ENCODE measurements at places on chromosomes 13 and 19.

- no peak for DNase-seq
Measured at GRCh38 chr13:46121033-46121432, 16.2 kb upstream of the CPB2 start.

DNA sequence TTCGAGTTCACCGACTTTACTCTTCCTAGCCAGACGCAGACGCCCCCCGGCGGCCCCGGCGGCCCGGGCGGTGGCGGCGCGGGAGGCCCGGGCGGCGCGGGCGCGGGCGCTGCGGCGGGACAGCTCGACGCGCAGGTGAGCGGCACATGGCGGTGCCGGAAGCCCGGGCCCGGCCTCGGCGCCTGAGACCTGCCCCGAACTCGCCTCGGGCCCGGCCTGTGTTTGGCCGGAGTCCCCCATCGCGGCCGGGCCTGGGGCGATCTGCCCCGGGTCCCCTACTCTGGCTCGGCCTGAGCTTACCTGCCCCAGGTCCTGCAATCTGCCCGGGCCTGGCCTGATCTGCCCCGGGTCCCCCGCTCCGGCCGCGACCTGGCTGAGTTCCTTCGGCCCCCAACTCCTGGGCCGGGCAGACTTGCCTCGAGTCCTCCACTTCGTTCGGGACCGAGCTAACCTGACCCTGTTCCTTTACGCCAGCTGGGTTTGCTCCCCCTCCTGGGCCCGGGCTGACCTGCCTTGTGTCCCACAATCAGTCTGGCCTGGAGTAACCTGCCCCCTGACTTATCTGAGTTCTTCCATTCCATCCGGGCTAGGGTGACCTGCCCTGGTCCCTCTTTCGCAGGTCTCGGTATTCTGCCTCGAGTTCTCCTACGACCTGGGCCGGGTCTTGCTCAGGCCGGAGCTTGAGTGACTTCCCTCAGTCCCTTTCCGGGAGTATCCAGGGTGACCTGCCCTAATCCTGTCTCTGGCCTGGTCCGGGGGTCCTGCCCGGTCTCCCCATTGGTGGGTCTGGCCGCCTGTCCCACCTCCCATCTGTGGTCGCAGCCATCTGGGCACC, 764 bp downstream of the UPF1 start:
- DNase-seq = no peak

GRCh38 chr13:28173793-28174192, 35.4 kb downstream of the PAN3 start:
- no peak for DNase-seq

- no peak for DNase-seq
Measured at GRCh38 chr13:111262281-111262680, 58.2 kb upstream of the TEX29 start.

DNA sequence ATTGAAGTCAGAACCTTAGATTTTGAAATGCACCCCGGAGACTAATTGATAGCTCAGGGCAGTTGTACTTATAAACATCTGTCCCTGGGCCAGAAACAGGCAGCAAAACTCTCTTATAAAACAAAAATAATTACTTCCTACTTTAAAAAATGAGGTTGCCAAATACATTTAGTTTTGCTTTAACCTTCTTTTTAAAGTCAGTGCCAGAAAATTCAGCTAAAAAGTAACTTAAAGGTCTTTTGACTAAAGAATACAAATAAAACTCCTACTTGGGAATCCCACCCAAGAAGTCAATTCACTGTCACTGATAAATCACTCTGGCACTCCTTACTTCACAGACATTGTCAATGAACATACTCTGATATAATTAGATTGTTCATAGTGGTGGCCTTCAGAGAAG, 60.7 kb downstream of the DOCK9 start:
- no peak for DNase-seq

DNA sequence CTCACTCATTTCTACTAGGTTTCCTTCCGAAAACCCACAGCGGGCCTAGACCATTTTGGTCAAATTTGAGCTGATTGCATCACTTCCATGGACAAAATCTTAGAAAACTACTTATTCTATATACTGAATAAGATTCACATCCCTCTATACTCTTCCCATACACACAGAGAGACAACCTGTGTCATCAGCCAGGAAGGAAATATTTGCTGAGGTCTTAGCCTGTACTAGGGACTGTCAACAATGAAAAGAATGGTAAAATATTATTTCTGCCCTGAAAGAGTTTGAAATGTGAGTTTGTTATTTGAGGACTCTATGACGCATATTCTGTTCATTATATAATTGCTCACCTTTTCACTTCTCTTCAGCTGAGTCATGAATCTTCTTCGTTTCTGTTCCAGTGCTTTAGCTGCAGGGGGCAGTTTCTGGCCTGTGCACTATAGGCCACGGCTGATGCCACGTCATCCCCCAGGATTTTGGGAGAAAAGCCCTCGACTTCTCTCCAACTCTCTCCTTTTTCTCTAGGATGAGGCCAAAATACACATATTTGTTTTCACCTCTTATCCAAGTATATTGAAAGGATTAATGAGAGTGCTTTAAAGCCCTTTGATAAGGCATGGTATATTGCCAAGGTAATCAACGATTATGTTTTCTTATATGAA, 47.7 kb downstream of the GSX1 start:
- DNase-seq = no peak

DNA sequence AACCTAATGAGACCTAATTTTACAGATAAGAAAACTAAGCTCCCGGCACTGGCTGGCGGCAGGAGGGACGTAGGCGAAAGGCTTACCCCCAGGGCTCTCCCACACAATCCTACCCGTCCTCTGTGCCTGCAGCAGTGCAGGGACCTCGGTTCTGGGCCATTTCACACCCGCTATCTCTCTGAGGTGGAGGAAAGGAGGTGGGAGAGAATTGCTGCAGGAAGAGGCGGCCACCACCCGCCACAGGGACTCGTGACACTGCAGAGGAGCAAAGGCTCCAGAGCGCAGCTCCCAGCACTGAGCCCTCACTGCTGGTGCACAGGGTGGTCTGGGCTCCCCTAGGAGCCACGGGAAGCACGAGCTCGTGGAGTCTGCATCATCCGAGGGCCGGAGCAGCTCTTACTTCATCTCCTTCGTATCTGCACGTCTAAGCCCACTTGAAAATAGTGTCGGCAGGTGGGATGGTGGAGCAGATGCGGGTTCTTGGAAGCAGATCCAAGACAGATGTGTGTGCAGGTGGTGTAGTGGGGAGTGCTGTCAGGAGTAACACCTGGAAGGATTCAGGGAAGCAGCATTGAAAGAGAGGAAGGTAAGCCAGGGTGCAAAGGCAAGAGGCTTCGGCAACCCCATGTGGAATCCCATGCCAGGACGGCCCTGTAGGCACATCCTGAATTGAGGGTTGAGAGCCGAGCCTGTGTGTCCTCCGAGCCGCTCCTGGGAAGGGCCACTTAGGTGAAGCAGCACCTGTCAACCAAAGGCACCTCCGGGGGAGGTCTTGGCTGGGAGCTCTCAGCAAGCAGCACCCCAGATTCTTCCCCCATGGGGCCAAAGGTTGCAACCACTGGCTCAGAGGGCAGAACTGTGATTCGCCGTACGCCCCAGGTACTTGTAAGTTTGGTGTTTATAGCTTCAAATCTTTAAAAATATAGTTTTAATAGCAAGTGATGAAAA, 115.8 kb upstream of the SPACA7 start:
- DNase-seq = no peak

GRCh38 chr13:40379794-40380578, 286.5 kb downstream of the FOXO1 start:
- no peak for DNase-seq

DNA sequence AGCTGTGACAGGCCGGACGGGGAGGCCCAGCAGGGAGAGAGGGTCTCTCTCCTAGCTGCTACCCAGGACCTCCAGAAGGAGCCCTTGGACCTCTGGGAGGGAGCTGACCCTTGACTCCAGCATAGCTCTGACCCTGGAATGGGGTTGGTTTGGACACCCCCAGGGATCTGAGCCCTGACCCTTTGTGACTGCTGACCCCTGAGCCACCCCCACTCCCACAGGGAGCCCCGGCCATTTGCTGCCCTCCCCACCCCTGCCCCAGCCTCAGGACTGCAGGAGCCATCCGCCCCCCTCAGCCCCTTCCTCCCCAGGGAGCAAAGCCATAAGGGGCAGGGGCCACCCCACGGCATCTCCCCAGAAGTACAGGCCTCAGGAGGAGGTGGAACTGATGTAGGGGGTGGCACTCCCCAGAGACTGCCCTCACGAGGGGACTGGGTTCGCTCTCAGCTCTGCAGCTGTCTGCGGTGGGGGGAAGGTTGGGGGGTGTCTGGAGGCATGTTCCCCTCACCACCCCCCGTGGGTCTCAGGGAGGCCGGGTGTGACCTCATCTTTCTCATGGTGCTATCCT, 7.0 kb downstream of the COX6B2 start:
- no peak for DNase-seq

DNA sequence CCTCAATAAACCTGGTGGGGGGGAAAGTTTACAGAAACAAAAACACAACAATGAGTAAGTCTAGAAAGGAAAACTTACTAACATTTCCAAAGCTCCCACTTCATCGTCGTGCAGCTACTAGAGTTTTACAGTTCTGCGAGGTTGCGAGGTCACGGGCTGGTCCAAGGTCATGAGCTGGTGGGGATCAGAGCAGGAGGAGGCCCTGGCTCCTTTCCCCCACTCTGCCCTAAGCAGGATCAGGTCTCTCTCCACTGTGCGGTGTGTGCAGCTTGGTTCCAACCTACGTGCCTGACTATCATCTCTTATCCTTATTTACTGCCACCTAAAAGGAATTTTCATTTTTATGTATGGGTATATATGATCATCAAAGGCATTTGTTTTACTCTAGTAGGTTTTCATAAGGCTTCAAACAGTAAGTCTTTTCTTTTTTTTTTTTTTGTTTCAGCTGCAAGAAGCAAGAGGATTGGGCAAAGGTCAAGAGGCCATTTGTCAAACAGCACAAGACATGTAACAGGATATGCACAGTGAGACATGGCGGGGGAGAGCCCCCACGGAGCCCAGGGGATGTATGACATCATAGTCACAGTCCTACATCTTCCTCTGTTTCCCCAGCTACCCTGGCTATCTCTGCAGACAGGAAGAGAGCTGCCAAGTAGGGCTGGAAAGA, 76.6 kb upstream of the POMP start:
- DNase-seq = no peak

DNA sequence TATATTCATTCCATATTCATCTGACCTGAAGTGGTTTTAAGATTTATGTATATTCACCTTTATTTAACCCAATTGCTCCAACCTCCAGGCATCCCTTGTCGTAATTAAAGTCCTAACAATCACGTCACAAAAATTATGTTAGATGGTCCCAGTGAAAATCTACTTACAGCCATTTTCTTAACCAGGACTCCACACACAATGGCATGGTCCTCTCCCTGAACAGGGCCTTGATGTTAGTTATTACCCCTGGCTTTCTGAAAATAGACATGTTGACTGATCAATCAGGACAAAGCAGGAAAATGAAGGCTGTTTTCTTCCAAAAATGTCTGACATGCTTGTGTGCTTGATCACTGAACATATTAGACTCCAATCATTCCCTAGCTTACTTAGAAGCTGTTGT, 542.7 kb upstream of the SLITRK5 start:
- no peak for DNase-seq

DNA sequence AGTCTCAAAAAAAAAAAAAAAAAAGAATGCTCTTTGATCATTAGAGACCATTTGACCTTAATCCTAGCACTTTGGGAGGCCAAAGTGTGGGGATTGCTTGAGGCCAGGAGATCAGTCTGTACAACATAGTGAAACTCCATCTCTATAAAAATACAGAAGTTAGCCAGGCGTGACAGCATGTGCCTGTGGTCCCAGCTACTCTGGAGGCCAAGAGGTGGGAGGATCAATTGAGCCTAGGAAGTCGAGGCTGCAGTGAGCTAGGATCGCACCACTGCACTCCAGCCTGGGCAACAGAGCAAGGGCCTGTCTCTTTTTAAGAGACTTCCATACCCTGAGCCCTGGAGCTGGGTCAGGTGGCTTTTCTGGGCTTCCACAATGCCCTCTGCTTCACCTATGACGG, 11.5 kb upstream of the COLGALT1 start:
- DNase-seq = no peak

DNA sequence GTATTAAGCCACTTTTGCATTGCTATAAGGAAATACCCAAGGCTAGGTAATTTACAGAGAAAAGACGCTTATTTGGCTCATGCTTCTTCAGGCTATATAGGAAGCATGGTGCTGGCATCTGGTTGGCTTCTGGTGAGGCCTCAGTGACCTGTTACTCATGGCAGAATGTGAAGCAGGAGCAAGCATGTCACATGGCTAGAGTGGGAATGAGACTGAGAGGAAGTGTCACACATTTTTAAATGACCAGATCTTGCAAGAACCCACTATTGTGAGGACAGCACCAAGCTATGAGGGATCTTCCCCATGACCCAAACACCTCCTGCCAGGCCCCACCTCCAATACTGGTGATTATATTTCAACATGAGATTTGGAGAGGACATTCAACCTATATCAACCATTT, 25.7 kb upstream of the IGFL4 start:
- no peak for DNase-seq

GRCh38 chr19:1181606-1182005, 7.5 kb upstream of the SBNO2 start:
- DNase-seq = no peak

- no peak for DNase-seq
Measured at GRCh38 chr13:98787173-98787572, 34.7 kb upstream of the SLC15A1 start.

GRCh38 chr13:101390461-101390860, 25.8 kb downstream of the NALCN start:
- no peak for DNase-seq

DNA sequence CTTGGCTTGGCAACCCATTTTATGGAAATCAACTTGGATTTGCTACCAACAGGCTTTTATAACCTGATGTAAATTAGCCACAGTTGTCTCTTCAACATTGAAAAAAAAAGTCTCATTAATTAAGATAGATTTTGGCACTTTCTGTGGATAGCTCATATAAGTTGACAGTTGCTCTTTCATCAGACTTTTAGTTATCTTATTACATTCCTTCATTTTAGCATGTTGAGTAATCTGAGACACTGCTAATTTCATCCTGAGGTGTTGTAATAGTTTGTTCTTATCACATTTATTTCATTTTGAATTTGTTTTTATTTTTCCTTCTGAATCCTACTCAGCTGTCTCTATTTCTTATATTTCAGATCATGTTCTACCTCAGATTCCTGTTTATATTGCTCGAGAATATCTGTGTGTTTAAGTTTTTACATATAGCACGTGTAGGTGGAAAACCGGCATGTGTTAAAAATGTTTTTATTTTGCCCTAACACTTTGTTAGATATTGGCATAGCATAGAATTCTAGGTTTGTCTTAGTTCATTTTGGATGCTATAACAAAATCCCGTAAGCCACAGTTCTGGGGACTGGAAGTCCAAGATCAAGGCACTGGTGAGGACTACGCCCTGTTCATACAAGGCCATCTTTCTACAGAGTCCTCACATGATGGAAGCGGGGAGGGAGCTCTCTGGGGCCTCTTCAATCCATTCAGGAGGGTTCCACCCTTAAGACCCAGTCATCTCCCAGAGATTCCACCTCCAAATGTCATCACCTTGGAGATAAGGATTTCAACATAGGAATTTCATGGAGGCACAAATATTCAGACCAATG, 239.4 kb downstream of the COL4A1 start:
- DNase-seq = no peak

DNA sequence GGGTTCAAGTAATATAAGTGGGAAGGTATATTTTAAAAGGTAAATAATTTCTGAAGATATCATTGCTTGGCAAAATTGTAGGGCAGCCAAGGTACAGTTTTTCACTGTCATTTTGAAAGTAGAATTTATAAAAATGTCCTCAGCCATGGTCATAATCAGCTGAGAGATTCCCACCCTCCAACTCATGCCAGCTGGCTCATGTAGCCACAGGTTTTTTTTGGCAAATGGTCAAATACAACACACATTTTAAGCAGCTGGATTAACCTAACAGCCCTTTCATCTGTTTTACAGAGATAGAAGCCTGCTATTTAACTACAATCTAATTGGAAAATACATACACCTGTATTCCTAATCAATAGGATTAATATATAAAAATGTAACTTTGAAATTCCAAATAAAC, 619.2 kb upstream of the SGCG start:
- DNase-seq = no peak
